BJ (cell line): ENCODE measurements at places on chromosomes 13 and 19. TPM values are rescaled to one million over a fixed set of nuclear protein-coding genes. Genes with fewer than 3 reads are reported as not detected.

The ZNF682 gene
- 0.70 and 1.3 TPM in 2 replicates for polyA plus RNA-seq

The ENOX1 gene
- polyA plus RNA-seq, result 2.1 TPM in 2 replicates

The PEG3 gene
- polyA plus RNA-seq, result 0.02 and 0.04 TPM in 2 replicates

The GRIN2D gene
- 0.36 and 0.64 TPM in 2 replicates for polyA plus RNA-seq

The C19orf38 gene
- 0.20 and 0.26 TPM in 2 replicates for polyA plus RNA-seq

The PRR22 gene
- 0.28 and 0.53 TPM in 2 replicates for polyA plus RNA-seq

The CEACAM16 gene
- not detected in 2 replicates for polyA plus RNA-seq

The BLVRB gene
- 41.5 and 71.4 TPM in 2 replicates for polyA plus RNA-seq

The ZNF534 gene
- 0.05 TPM in 1 of 2 replicates, not detected in the other for polyA plus RNA-seq

The PGLYRP2 gene
- not detected in 2 replicates for polyA plus RNA-seq

The C19orf33 gene
- 0.28 and 0.88 TPM in 2 replicates for polyA plus RNA-seq

The ZNF284 gene
- 1.0 and 1.4 TPM in 2 replicates for polyA plus RNA-seq

The N4BP2L1 gene
- polyA plus RNA-seq, result 0.43 and 1.2 TPM in 2 replicates

The ADM5 gene
- polyA plus RNA-seq, result 0.39 TPM in 2 replicates

The DNASE2 gene
- 39.1 and 68.8 TPM in 2 replicates for polyA plus RNA-seq

The DGKH gene
- 4.2 and 5.3 TPM in 2 replicates for polyA plus RNA-seq

The DKKL1 gene
- 0.10 and 0.26 TPM in 2 replicates for polyA plus RNA-seq

The C19orf81 gene
- 0.47 and 0.59 TPM in 2 replicates for polyA plus RNA-seq

The ADGRE3 gene
- polyA plus RNA-seq, result not detected in 2 replicates

The DMKN gene
- polyA plus RNA-seq, result 1.0 and 1.5 TPM in 2 replicates

- DNase-seq, result no peak
Observed at GRCh38 chr13:25473864-25474263, 102.1 kb downstream of the ATP8A2 start.

DNA sequence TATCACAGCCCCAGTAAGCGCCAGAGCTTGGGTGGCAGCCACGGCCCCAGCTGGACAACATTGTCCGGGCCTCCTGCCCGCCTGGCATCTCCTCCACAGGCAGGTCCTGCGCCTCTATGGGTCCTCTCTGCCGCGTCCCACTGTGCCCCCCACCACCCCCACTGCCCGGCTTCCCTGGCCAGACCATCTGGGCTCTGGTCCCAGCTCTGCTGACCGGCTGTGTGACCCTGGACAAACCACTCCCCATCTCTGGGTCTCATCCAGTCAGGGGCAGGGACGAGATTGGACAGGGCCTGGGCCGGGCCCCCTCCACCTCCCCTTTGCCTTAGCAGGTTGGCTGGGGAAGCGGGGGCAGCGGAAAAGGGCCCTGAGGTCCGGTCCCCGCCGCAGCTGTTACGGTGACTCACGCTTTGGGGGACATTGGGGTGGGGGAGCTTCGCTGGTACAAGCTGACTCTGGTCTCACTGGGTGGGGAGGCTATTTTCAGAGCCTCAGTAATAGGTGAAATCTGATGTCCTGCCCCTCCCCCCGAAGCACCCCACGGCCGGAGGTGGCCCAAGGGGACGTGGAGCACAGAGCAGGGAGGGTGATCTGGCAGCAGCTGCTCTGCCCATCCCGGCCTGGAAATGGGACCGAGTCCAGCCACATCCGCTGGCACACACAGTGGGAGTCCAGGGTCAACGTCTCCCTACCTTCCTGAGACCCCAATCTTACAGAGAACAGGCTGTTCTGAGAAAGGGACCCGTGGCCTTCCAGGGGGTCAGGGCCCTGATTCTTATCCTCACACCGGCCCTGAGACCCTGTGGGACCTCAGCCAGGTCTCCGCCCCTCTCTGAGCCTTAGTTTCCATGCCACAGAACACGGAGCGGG lies 9.1 kb downstream of the NFIC start:
- DNase-seq, result no peak

DNA sequence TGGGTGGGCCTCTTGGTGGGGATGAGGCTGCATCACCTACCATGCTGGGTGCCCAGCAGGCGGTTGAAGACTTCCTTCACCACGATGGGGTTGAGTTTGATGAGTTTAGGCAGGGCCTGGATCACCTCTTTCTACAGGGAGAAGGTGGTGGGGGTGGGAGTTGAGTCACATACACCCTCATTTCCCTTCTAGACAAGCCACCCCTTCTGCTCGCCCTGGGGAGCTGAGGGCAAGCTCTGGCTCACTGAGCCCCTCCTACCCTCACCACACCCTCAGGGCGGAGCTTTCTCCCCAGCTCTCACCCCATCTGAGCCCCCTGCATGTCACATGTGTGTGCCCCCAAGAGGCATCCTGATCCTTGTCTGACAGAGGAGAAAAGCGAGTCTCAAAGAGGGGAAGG lies 7.6 kb upstream of the RSPH6A start:
- DNase-seq, result no peak

- no peak for DNase-seq
Observed at GRCh38 chr13:36344886-36345437, 1.2 kb downstream of the SPART start.

- DNase-seq, result no peak
Observed at GRCh38 chr19:33208904-33209849, 15.0 kb downstream of the LRP3 start.

GRCh38 chr19:40277356-40278059 lies 7.6 kb downstream of the AKT2 start:
- no peak for DNase-seq

DNA sequence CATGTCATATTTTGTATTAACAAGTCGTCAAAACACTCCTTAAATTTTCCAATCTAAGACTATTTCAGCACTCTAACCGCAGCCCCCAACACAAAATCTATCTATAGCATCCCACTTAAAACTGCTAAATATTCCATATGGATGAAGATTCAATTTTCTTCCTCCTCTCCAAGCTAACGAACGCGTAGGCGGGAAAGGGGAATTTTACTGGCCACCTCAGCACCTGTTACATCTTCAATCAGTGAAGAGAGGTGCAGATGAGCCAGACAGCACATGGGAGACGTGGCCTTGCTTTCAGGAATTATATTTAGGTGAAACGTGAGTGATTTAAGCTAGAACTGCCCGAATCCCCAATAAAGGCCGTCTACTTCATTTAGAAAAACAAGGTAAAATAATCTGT lies 1.1 kb downstream of the RBM26 start:
- DNase-seq, result no peak

- no peak for DNase-seq
Observed at GRCh38 chr13:113053376-113053775, 52.2 kb upstream of the F7 start.

GRCh38 chr13:99577934-99578917 lies 77.0 kb downstream of the TM9SF2 start:
- DNase-seq, result no peak

GRCh38 chr13:49759503-49759902 lies 33.0 kb downstream of the KPNA3 start:
- no peak for DNase-seq

DNA sequence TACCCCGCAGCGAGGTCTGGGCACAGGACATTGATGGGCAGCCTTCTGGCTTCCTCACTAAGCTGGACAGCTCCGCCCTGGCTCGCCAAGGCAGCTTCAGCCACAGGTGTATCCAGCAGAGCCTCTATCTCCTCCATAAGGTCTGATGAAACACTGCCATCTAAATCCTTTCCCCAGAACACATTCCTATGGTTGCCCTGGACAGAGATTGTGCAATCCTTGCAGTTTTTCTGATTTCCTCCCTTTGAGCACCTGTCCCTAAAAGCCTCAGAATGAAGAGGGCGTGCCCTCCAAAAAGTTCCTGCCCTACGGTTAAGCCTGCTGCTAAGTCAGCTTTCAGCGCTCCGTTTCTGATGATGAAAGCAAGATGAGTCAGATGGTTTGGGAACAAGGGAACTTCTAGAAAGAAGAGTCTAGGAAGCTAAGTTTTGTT lies 21.0 kb downstream of the CLEC4M start:
- no peak for DNase-seq

GRCh38 chr13:22893777-22894176 lies 287.0 kb upstream of the SGCG start:
- DNase-seq, result no peak

GRCh38 chr19:50723069-50723468 lies at the start of gene CLEC11A:
Gene CLEC11A, plus strand, starts transcription at chr19:50723364. Its CDS starts 162 bp downstream, at chr19:50723526.
- DNase-seq, result no peak

DNA sequence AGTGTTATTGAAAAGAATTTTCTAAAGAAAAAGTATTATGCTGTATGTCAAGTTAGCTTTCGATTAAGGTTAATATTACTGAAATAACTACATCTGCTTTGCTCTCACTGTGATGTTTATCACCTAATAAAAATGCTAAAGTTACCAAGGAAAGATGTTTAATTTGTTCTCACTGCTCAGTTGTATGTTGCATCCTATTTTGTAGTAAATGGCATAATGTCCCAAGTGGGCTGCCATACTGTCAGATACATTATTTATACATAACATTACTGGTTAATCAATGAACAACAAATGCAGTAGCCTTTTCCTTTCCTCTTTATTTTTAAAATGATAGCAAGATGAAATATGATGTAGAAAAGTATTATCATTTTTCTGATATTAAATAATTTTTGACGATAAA lies 226.3 kb upstream of the DACH1 start:
- DNase-seq, result no peak

DNA sequence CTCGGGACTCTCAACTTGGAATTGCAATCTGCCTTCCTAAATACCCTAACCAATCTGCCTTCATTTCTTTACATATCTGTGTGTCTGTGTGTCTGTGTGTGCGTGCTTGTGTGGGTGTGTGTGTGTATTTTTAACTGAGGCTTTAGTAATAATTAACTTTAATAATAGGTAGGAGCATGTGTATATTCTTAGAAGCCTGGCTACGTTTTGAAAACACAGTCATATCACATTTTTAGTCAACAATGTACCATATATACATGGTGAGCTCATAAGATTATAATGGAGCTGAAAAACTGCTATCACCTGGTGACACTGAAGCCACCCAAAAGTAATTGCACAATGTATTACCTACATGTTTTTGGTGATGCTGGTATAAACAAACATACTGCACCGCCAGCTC lies 65.4 kb upstream of the ATXN8OS start:
- no peak for DNase-seq

GRCh38 chr13:39770221-39771090 lies 115.0 kb downstream of the COG6 start:
- DNase-seq, result no peak

- DNase-seq, result no peak
Observed at GRCh38 chr19:46606681-46607447, 5.7 kb downstream of the CALM3 start.

GRCh38 chr19:47239610-47240296 lies 8.8 kb upstream of the BBC3 start:
- DNase-seq, result no peak

- DNase-seq, result no peak
Observed at GRCh38 chr13:27954406-27954851, 14.7 kb downstream of the CDX2 start.

- DNase-seq, result no peak
Observed at GRCh38 chr13:111510502-111511218, 190.2 kb downstream of the TEX29 start.

DNA sequence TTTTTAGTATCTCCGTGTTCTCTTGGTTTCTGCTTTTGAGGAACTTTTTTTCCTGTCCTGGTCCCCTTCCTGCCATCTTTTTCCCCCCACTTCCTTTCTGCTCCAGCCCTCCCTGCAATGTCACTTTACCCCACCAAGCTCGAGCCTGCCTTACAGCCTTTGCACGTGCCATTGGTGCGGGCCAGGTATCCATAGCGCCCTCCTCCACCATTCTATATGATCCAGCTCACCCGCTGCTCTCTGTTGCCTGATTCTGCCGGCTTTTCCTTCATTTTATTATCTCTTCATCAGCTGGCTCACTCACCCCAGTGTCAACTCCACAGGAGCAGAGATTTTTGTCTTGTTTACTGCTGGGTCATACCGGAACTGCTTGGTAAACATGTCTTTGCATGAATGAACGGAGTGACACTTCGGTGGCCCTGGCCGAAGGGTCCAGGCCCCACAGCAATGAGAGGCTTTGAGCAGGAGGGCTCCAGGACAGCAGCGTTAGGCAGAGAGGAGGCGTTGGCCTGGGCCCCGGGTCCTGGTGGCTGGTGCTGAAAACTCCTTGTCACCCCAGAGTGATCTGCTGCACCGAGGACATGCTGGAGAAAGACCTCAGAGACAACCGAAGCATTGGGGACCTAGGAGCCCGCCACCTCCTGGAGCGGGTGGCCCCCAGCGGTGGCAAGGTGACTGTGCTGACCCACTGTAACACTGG lies 1.2 kb downstream of the MRI1 start:
- DNase-seq, result no peak

GRCh38 chr13:20446405-20446804 lies 79.3 kb downstream of the CRYL1 start:
- no peak for DNase-seq

DNA sequence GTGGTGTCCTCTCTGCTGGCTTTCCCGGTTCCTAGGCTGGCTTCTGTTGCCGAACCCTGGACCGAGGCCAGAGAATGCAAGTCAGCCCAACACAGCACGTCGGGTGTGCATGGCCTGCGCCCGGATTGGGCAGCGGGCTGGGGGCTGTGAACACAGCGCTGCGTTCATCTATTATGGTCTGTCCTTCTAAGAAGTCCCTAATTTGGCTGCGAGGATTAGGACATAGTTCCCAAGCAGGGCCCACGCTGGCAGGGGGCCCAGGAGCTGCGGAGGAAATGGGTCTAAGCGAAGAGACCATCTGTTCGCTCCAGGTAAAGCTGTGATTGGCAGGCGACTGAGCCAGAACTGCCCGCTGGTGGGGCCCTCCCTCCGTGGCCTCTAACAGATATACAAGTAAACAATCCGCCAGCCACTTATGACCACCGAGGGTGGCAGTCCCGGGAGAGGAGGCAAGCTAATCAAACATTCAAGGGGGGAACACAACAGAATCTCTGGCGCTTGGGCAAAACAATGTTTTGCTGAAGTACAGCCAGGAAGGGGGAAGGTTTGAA lies 6.0 kb downstream of the SYCE2 start:
- no peak for DNase-seq

DNA sequence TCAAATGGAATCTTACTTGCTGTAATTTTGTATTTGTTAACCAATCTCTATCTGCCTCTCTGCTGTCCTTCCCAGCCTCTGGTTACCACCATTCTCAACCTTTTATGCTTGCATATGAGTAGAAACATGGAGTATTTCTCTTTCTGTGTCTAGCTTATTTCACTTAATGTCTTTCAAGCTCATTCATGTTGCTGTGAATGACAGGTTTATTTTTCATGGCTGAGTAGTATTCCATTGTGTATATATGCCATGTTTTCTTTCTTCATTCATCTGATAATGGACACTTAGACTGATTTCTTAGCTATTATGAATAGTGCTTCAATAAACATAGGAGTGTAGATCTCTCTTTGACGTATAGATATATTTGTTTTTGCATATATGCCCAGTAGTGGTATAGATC lies 13.4 kb downstream of the ZNF460 start:
- DNase-seq, result no peak

- DNase-seq, result no peak
Observed at GRCh38 chr13:51435002-51435578, 17.7 kb downstream of the INTS6 start.

DNA sequence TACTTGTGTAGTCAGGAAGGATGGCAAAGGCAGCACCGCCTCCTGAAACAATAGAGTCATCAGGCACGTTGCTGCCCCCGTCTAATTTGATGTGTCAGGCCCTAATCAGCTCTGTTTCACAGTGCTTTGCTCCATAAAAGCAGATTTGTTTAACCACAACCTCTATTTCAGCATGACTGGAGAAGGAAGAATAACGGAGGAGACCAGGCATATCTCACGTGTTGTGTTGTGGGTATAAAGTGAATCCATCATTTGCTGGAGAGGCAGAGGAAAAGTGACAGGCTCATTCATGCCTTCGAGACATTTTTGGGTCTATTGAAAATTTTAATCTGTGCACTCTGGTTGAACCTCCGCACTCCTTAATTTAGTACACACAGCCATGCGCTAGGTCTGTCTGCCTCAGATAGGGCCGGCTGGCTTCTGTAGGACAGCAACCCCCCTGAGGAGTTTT lies 940.4 kb upstream of the SLC10A2 start:
- DNase-seq, result no peak

GRCh38 chr13:100128373-100128772 lies 39.5 kb downstream of the PCCA start:
- no peak for DNase-seq
